ENCODE measurements at places on chromosomes 4 and X. TPM values are rescaled to one million over a fixed set of nuclear protein-coding genes. Genes with fewer than 3 reads are reported as not detected.

DNA sequence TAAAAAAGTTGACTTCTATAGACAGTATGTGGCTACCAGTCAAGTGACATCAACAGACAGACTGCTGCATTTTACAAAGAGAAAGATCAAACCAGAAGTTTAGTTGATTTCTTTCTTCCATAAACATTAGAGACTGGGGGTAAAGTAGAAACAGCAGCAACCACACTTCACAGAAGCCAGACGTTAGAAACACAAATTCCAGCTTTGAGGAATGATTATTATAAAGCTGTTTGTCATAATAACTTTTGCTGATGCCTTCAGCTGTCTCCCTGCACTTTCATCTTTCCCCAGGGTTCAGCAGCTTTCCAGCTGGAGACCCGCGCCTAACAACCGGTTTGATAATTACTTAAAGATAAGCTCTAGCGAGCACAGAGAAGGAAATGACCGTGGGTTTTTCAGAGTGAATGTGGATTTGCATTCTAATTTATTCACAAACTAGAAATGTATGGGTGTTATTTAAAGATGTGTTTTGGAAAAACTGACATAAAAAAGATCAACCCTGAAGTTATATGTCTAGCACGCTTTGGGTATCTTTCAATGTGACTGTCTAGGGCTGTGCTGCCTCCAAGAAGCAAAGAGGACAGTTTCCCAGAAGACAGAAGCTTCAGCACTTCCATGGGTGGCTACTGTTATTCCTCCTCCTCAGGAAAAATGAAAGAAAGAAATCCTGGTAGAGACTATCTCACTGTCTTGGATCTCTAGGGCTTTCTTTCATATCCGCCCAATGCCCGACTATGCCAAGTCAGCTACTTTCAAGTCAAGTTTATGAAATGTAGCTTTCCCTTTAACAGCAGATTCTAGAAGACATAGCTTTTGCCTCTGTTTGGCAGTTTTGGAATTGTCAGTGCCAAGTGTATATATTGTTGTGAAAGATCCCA lies 15.0 kb upstream of the ENAM start:
- DNase-seq, result no peak

GRCh38 chrX:49277535-49277830 lies 7.9 kb downstream of the PPP1R3F start:
- DNase-seq, result no peak

S100P gene
- 5.3 TPM for total RNA-seq

- DNase-seq, result no peak
Observed at GRCh38 chr4:101264993-101265815, 82.1 kb downstream of the PPP3CA start.

DNA sequence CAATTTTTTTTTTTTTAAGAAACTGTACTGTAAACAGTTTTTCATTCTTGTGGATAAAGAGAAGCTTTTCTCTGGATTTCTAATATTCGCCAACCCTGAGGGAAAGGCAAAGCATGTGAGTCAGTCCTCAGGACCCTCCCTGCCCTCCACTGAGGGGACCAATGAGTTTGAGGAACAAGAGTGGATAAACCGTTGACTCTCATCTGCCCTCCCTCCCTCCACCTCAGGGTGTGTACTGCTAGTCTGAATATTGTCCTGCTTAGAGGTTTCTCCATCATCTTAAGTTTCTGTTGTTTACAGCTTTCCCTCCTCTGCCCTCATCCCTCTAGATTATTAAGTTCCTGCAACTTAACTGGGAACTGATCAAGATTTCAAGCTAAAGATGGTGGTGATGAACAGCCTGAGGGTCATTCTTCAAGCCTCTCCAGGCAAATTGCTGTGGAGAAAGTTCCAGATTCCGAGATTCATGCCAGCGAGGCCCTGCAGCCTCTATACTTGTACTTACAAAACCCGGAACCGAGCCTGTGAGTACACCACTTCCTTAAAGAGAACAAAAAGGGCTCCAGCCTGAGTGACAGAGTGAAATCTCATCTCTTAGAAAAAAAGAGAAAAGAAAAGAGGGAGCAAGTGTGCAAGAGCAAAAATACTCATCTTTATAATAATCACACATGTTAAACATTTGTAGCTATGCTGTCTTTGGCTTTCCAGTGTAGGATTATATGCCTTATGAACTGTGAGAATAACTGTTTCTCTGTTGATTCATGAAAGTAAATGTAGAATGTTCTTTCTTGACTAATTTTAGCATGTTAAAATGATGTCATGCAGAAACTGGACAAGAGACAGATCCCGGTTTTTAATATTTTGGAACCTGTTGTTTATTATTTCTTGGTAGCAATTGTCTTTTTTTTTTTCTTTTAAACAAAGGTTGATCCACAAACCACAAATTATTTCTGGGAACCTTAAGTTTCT lies 11.9 kb downstream of the CA5B start:
- peak; percentile 24 for DNase-seq

- no peak for DNase-seq
Observed at GRCh38 chr4:7557456-7557855, 122.7 kb upstream of the PSAPL1 start.

GRCh38 chr4:118173956-118174725 lies 139.9 kb downstream of the NDST3 start:
- no peak for DNase-seq

- no peak for DNase-seq
Observed at GRCh38 chr4:73817341-73817740, 19.1 kb upstream of the CXCL6 start.

- DNase-seq, result no peak
Observed at GRCh38 chrX:107451731-107452130, 2.3 kb downstream of the FRMPD3 start.

GRCh38 chrX:101360390-101360789 lies 11.8 kb upstream of the TIMM8A start:
- no peak for DNase-seq

DNA sequence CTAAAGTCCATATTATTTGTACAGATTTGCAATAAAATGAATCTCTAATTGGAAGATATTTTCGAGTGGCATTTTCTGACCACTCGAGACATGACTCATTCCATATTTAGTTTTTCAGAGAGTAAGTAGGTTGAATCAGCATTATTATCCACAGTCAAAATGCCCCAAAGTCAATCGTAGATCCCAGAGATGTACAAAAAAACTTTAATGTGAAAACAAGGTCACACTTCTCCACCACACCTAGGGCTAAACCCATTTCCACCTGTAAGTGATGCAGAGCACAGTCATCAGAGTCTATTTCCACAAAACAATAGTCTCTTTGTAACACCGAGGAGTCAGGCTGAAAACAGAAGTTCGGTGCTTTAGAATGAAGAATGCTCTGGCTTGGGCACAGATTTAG lies 117.1 kb upstream of the TENM3 start:
- DNase-seq, result no peak

GRCh38 chr4:87838205-87838604 lies 5.4 kb downstream of the MEPE start:
- DNase-seq, result no peak

DNA sequence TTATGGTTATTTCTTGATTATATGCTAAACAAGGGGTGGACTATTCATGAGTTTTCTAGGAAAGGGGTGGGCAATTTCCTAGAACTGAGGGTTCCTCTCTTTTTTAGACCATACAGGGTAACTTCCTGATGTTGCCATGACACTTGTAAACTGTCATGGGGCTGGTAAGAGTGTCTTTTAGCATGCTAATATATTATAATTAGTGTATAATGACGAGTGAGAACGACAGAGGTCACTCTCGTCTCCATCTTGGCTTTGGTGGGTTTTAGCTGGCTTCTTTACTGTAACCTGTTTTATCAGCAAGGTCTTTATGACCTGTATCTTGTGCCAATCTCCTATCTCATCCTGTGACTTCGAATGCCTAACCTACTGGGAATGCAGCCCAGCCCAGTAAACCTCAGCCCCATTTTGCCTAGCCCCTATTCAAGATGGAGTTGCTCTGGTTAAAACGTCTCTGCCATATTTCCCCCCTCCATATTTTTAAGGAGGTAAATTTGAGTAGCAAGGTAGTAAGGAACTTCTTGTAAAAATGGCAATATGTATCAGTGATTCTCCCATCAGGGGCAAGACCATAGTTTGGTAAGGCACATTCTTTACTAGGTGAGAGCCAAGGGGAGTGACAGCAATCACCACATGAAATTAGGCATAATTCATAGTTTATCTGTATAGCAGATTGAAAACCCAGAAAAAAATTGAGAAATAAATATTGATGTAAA lies 2.6 kb downstream of the CXCL2 start:
- DNase-seq, result no peak

DNA sequence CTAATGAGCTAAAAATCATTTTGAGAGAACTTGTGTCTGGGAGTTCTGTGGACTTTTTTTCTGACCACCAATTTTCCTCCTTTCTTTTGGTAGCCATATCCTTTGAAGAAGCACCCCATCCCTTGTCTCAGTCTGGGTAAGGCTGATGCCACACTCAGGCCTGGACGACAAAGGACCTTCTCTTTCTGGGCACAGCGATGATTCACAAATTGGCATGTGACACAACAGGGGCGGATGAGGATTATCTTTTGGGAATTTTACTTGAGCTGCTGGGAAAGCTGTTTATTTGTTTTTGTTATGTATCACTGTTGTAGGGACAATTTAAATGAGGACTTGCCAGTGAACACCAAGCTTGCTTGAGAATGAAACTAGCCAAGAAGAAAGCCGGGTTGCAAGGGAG lies 233.4 kb upstream of the HAND2 start:
- no peak for DNase-seq

DNA sequence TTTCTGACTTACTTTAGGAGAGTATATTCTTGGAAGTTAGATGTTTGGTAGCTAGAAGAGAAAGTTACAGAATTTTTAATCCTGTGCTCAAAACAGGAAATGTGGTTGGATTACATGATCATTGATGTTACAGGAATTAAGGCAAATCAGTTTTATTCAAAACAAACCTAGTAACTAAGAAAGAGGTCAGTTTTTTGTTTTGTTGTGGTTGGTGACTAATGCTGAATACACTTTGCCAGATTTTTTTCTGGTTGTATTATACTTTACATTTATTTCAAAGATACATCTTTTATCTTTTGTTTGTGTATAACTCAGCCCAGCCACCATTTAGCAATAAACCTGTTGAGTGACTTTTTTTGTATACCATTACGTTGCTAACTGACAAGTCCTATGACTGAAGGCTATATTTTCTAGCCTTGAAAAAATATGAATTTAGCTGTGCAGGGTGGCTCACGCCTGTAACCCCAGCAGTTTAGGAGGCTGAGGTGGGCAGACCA lies 116.7 kb downstream of the KLHL8 start:
- no peak for DNase-seq

DNA sequence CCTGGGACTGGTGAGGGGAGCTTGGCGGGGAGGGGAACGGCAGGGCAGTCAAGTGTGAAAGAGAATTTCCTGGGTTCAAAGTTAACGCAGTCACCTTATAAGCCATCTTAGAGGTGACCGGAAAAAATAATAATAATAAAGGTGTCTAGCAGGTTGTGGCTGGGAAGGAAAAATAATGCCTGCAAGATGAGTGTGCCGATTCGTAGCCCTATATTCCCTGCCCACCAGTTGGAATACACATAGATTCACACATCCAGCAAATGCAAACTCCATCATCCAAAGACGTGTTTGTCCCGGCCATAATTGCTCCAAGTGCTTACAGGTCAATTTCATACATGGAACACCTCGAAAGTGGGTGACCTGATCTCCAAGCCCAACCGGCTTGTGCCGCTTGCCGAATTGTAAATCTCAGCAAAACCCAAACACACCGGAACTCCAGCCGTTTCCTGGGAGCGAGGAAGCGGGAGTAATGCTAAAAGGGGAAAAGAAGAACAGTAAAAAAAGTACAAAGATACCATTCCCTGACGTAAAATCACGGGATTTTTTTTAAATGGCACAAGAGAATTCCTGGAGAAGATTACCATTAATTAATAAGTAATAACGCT lies 1.3 kb upstream of the FAT1 start:
- DNase-seq, result no peak

TBC1D9 gene
- 6.7 TPM for total RNA-seq

GAGE12H gene
- total RNA-seq, result not detected

SOD3 gene
- 53.6 TPM for total RNA-seq

DNA sequence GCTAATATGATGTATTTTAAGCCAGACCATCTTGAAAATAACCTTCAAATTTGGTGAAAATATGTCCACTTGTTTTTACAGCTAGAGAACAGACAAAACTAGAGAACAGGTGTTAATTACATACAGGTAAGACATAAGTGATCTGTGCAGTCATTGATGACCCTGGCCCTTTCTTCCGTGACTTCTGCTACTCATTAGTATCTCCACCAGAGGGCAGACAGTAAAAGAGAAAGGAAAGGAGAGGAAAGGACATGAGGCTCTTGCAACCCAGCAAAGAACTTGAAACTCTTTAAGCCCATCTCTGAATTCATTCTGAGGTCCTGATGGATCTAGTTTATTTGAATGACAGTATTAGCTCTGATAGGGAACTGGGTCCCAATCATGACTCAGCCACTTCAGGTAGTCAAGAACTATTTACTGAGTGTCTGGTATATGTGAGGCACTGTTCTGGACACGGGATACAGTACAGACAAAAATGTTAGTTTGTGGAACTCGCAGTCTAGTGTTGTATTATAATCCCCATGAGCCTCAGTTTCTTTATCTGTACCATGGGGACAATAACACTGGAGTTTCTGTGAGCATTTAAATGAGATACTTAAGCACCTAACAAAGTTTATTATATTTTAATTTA lies 121.0 kb upstream of the TEX13D start:
- DNase-seq, result no peak

- no peak for DNase-seq
Observed at GRCh38 chrX:8879750-8880149, 78.6 kb upstream of the FAM9A start.

DNA sequence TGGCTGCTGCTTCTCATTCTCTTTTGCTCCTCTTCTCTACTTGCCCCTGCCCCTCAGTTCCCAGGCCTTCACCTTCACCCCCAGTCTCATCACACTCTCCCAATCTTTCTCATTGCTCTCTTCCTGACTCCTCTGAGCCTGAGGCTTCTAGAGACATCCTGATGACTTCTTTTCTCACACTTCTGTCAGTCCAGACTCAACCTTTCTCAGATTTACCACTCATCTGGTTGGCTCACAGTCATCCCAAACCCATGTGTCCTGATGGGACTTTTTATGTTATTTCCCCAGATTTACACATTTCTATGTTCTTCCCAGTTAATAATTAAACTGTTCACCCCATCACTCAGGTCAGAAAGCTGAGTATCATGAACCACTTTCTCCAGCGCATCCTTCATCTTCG lies 68.0 kb downstream of the TMA16 start:
- no peak for DNase-seq

RTL3 gene
- total RNA-seq, result not detected

DNA sequence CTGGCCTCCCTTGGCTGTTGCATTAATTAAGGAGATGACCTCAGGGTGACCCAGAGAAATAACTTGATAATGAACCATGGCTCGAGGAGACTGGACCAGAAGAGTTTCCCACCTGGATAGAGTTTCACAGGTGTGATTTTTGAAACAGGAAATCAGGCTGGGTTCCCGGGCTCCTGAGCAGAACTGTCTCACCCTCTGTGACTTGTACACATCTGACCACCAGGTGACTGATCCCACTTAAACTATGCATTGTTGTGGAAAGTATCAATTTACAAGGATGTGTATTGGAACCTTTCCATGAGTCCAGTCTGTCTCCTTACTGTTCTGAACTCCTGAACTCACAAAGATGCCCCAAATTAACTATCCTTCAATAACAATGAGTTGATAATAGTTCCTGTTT lies 220.3 kb downstream of the PTTG2 start:
- no peak for DNase-seq

- DNase-seq, result peak; percentile 28
Observed at GRCh38 chrX:1109580-1110119, 102.8 kb downstream of the CRLF2 start.

- no peak for DNase-seq
Observed at GRCh38 chr4:38686682-38687081, 22.7 kb downstream of the KLF3 start.

GPR119 gene
- total RNA-seq, result not detected

All from lower leg skin (tissue), 4 donors.